HT1080 (cell line): ENCODE measurements at places on chromosomes 4 and X. TPM values are rescaled to one million over a fixed set of nuclear protein-coding genes. Genes with fewer than 3 reads are reported as not detected.

The DDX60 gene
- 5.2 and 7.7 TPM in 2 replicates for total RNA-seq

The OPHN1 gene
- total RNA-seq, result 4.9 and 7.4 TPM in 2 replicates

The TCEAL7 gene
- not detected in 2 replicates for total RNA-seq

The TMEM35A gene
- 0.16 TPM in 1 of 2 replicates, not detected in the other for total RNA-seq

The RAB33A gene
- 0.16 TPM in 1 of 2 replicates, not detected in the other for total RNA-seq

The SMIM10L2A gene
- 0.03 and 0.07 TPM in 2 replicates for total RNA-seq

The ANKRD17 gene
- total RNA-seq, result 39.7 and 42.4 TPM in 2 replicates

The ENPP6 gene
- total RNA-seq, result not detected in 2 replicates

The ENPEP gene
- 0.03 TPM in 1 of 2 replicates, not detected in the other for total RNA-seq

The CPZ gene
- not detected in 2 replicates for total RNA-seq

The MAGEA1 gene
- total RNA-seq, result 14.1 and 15.2 TPM in 2 replicates

The CT45A1 gene
- total RNA-seq, result 46.8 and 61.1 TPM in 2 replicates

The PAGE2 gene
- total RNA-seq, result not detected in 2 replicates

The GALNT7 gene
- 42.2 and 59.6 TPM in 2 replicates for total RNA-seq

The PPP3CA gene
- 37.7 and 39.6 TPM in 2 replicates for total RNA-seq
